ENCODE measurements at places on chromosomes 16 and 17. TPM values are rescaled to one million over a fixed set of nuclear protein-coding genes. Genes with fewer than 3 reads are reported as not detected.

FBXO31 gene
- 15.4 TPM for total RNA-seq

MYO1D gene
- total RNA-seq, result 1.5 TPM

CACNA1G gene
- 4.6 TPM for total RNA-seq

TNRC6C gene
- total RNA-seq, result 2.4 TPM

SP6 gene
- 3.0 TPM for total RNA-seq

FAM20A gene
- total RNA-seq, result not detected

KIF18B gene
- total RNA-seq, result 37.2 TPM

KRT24 gene
- total RNA-seq, result not detected

SMIM5 gene
- total RNA-seq, result 0.52 TPM

KRTAP3-1 gene
- total RNA-seq, result not detected

OR1A1 gene
- not detected for total RNA-seq

RASD1 gene
- total RNA-seq, result 0.76 TPM

ACSM2A gene
- total RNA-seq, result not detected

ZNF385C gene
- 0.13 TPM for total RNA-seq

TVP23C gene
- 10.9 TPM for total RNA-seq

SNAI3 gene
- not detected for total RNA-seq

CMTM2 gene
- total RNA-seq, result not detected

SAMD14 gene
- total RNA-seq, result 0.22 TPM

CCL7 gene
- 0.61 TPM for total RNA-seq

CBX1 gene
- total RNA-seq, result 86.2 TPM

TLCD2 gene
- total RNA-seq, result 1.0 TPM

TMEM238L gene
- not detected for total RNA-seq

GAS2L2 gene
- 0.09 TPM for total RNA-seq

PHKB gene
- total RNA-seq, result 30.0 TPM

HOXB7 gene
- 31.4 TPM for total RNA-seq

IRF8 gene
- 0.32 TPM for total RNA-seq

CD300LB gene
- total RNA-seq, result not detected

HIGD1B gene
- not detected for total RNA-seq

KCNJ18 gene
- total RNA-seq, result not detected

KLHL11 gene
- total RNA-seq, result 2.5 TPM

DHODH gene
- total RNA-seq, result 14.5 TPM

ZNF750 gene
- not detected for total RNA-seq

ZNF688 gene
- 7.6 TPM for total RNA-seq

HNF1B gene
- total RNA-seq, result 30.4 TPM

CHRNE gene
- total RNA-seq, result 0.06 TPM

Data from A549 treated with CpdA at 1 μM for 4 hours (cell line).